Pancreas (tissue), 10 donors: ENCODE measurements at places on chromosomes 4 and X. TPM values are rescaled to one million over a fixed set of nuclear protein-coding genes. Genes with fewer than 3 reads are reported as not detected.

The MAMLD1 gene
- total RNA-seq, result 3.1 TPM

The DUSP21 gene
- total RNA-seq, result not detected

The SYN1 gene
- 1.9 TPM for total RNA-seq

The SPANXA1 gene
- not detected for total RNA-seq

- H3K4me1 ChIP-seq, result no peaks in the 10 kb centered on the region
- H3K27me3 ChIP-seq, result no peaks in the 10 kb centered on the region
- no peak overlapping the region for H3K4me3 ChIP-seq
- no peaks in the 10 kb centered on the region for H3K36me3 ChIP-seq
- H3K27ac ChIP-seq, result no peak overlapping the region
Measured at GRCh38 chr4:54568184-54568583, 89.6 kb upstream of the KIT start.

GRCh38 chr4:55610381-55610780, 18.3 kb upstream of the PDCL2 start:
- H3K27ac ChIP-seq, result no peak overlapping the region
- H3K36me3 ChIP-seq, result no peaks in the 10 kb centered on the region
- H3K4me1 ChIP-seq, result no peaks in the 10 kb centered on the region
- no peak overlapping the region for H3K4me3 ChIP-seq

GRCh38 chr4:181517491-181517890, 725.7 kb upstream of the TENM3 start:
- no peak overlapping the region for H3K4me3 ChIP-seq
- DNase-seq, result no peak
- H3K36me3 ChIP-seq, result no peaks in the 10 kb centered on the region
- H3K27ac ChIP-seq, result no peak overlapping the region

GRCh38 chrX:13144927-13145655, 100.7 kb upstream of the FAM9C start:
- H3K4me3 ChIP-seq, result no peak overlapping the region
- no peak for DNase-seq
- no peaks in the 10 kb centered on the region for H3K27me3 ChIP-seq
- H3K36me3 ChIP-seq, result no peaks in the 10 kb centered on the region
- H3K27ac ChIP-seq, result no peak overlapping the region

- DNase-seq, result no peak
- H3K4me1 ChIP-seq, result no peaks in the 10 kb centered on the region
- H3K27ac ChIP-seq, result no peak overlapping the region
- H3K4me3 ChIP-seq, result no peak overlapping the region
Measured at GRCh38 chr4:139635966-139636365, 29.7 kb upstream of the MGST2 start.
